Esophagus squamous epithelium (tissue), 5 donors: ENCODE measurements at places on chromosomes 6 and 20.

GRCh38 chr6:23181356-23182110, 612.2 kb downstream of the HDGFL1 start:
- DNase-seq, result no peak

GRCh38 chr6:48766349-48766748, 655.4 kb upstream of the PTCHD4 start:
- no peak for DNase-seq

DNA sequence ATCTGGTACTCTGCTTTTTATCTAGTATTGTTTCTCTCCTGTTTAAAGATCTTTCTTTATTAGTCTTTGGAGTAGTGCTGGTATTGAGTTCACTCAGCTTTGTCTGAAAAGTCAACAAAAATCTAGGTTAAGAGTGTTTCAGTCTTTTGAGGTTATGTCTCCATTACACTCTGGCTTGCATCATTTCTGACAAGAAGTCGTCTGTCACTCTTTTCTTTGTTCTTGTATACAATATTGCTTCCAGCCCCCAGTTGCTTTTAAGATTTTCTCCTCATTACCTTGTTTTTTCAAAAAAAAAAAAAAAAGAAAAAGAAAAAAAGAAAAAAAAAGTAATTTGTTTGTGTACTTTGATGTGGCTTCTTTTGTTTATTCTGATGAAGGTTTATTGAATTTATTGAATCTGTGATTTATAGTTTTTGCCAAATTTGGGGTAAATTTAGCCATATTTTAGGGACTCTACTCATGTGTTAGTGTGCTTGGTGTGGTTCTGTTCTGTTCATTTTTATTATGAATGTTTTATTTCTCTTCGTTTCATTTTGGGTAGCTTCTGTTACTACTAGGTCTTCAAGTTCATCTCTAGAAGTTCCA, 408.9 kb downstream of the CDKAL1 start:
- DNase-seq, result no peak

- DNase-seq, result no peak
Measured at GRCh38 chr20:33724439-33725094, 4.5 kb upstream of the PXMP4 start.

DNA sequence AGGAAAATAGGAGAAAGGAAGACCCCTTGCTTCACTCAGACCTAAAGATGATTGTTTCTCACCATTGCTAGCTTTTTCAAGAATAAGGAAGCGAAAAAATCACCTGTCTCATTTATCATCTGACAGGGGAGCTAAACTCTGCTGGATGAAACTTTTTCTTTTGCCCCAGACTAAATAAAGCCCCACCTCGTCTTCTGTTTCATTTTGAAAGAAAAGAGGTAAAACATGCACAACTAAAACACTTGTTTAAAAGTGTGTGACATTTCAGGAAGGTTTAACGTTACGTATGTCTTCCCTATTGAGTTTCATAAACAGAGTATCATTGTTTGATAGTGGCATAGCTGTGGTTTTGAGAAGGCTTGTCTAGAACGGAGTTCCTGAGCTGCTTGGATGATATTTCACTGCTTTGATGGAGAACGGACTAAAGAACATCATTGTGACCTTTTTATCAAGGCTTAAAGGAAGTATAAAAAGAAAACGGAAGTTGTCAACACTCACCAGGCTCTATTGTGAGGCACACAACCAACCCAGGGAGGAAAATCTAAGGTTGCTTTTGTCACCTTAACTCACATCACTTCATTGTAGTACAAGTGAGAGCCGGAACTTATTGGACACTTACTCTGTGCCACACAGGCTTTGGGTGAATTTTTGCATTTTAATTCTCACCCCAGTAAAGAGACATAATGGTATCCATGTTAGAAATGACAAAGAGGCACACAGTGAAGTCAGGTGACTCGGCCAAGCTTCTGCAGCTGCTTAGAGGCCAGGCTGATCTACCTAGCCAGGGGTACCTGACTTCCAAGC, 29.5 kb downstream of the TSHZ2 start:
- no peak for DNase-seq

DNA sequence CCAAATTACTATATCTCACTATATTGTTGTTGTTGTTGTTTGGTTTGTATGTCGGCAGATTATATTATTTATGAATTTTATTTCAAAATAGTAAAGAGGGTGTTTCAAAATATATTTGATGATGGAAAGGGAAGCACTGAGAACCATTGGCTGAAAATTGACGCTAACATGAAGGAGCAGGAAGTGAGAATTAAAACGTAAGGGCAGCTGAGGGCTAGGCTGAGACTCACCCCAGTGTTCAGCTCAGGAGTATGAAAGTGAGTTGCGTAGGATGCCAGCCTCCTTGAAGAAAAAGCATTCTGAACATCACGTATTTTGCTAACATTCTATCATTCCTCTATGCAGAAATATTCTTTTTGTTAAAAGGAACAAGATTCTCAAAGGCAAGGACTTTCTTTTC, 10.7 kb upstream of the IPCEF1 start:
- DNase-seq, result no peak

DNA sequence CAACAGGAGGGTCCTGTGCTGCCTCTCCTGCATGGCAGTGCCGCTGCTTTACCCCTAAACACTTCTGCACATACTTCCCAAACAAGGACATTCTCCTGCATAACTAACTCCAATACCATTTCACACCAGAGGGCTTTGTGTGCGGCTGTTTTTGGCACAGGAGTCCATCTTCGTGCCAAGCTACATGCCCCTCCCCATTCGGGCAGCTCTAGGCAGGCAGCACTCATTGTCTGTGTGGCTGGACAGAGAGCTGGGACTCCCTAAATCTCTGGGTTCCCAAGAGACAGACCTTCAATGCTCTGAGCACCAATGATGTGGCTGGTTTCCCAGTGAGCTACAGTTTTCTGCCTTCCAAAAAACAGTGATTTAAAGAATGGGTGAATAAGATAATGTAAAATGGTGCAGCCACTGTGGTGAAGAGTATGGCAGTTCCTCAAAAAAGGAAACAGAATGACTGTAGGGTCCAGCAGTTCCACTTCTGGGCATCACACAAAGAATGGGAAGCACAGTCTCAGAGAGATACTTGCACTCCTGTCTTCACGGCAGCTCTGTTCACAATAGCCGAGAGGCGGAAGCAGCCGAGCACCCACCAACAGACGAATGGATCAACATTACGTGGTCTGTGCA, 80.3 kb upstream of the DUSP22 start:
- DNase-seq, result no peak

DNA sequence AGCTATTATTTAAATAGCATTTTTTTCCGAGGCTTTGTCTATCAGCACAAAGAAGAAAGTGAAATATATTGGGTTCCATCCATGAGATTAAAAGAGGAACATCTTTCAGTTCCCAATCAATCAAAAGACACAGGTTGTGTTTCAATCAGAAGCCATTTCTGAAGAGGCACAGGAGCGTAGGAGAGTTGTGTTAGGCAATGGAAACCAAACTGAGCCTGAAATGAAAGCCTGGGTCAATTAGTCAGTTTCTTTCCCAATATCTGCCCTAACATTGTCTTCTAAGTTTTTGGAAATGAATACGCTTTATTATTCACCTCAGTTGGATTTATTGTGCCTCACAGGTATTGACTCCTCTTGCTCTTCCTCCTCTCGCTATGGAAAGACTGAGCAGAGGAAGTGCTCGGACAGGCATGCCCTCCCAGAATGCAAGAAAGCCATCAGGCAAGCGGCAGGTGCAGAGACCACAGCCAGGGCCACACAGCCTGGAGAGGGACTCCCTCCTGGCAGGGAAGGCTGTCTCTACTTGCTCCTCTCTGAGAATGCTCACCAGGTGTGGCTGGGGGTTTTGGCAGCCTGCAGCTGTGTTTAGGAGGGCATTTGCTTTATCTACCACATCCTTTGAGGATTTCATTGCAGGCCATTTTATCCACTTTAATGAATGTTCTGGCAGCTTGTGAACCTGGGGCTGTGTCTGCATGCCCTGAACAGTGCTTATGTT, 100.8 kb upstream of the NEDD9 start:
- no peak for DNase-seq

DNA sequence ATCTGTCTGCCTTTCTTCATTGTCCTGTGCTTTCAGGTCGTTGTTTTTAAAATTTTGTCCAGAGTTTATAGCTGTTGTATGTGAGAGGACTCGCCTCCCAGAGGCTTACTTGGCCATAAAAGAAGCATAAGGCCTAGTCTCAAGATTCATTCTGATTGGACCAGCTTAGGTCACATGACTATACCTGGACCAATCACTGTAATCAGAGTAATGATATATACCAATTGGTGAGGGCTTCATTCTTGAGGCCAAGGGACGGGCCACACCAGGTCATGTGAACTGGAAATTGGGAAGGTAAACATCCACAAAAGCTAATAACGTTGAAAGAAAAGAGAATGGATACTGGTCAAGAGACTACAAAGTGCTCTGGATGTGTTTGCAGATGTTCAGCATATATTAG, 141.4 kb upstream of the SULF2 start:
- DNase-seq, result no peak

- DNase-seq, result no peak
Measured at GRCh38 chr6:151179321-151179720, 60.4 kb upstream of the AKAP12 start.

- DNase-seq, result no peak
Measured at GRCh38 chr6:56759521-56759920, 116.8 kb upstream of the DST start.

GRCh38 chr6:126372626-126373025, 32.7 kb downstream of the CENPW start:
- no peak for DNase-seq
